Neural crest cell (in vitro differentiated cells): ENCODE measurements at places on chromosomes 13 and 19.

GRCh38 chr13:49530457-49530856 lies 34.7 kb downstream of the PHF11 start:
- no peak for DNase-seq

- no peak for DNase-seq
These were observed 8.8 kb upstream of the LRCH1 start for GRCh38 chr13:46544208-46544607.

DNA sequence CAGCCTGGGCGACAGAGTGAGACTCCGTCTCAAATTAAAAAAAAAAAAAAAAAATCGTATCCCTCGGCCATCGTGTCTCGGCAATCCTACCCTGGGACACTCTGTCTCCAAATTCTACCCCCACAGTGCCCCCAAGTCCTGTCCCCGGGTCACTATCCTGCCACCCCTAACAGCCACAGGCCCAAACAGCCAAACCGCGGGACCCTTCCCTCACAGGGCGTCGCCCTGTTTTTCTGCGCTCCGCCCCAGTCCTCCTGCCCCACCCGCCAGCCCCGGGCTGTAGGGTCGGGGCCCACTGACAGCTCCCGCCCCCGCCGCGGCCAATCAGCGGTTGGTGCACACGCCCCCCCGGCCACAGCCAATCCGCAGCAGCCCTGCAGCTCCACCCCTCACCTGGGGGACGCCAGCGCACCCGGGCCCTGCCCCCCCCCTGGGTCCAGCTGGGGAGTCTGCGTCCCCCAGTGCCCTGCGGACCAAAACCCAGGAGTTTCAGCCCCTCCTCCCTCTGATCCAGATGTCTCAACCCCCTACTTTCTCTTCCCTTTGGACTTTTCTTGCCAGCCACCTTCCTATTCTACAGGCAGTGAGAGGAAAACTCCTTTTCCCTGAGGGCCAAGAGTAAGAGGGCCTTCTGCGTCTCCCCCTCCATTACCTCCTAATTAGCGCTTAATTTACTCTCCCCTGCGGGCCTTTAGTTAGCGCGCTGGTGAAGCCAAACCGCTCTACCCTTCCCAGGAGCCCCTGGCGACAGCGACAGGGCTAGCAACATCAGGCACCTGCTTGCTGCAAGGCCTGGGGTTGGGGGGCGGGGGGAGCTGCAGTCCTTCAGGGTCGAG lies 1.5 kb upstream of the BCAT2 start:
- DNase-seq, result peak; percentile 54

DNA sequence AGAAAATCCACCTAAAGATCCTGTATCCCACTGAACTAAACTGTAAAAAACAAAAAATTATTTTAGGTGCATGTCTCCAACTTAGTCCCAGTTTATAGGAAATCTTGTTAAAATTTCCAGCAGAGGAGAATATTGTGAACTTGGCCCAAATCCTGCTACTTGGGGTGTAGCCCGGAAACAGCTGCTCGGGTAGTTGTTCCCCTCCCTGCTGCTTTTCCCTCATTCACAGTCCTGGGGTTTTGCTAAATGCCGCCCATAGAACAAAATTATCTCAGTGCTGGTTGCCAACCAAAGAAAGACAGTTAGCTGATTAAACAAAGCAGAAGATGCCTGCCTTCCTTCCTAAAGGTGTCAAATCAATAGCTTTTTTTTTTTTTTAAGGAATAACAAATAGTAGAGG lies 330.5 kb upstream of the KLF12 start:
- no peak for DNase-seq

- no peak for DNase-seq
These were observed 1.2 kb downstream of the GTPBP3 start for GRCh38 chr19:17338433-17339078.

- no peak for DNase-seq
These were observed 63.6 kb downstream of the ZNF429 start for GRCh38 chr19:21568816-21569493.

DNA sequence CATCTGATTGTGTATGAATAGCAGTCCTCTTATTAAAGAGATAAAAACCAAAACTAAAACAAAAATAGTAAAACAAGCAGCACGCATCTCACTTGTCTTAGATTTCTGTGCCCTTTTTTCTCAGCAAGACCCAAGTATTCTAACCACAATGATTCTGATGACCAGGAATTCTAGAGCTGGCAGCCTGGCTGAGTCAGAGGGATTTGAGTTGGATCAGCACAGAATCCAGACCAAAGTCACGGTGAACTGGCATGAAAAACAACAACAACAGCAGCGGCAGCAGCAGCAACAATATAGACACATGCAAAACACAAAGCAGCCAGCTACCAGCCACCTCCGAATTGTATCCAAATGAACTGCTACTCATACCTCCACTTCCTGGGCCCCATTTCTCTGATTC lies 360.5 kb downstream of the KCNRG start:
- no peak for DNase-seq

GRCh38 chr19:33552191-33552927 lies 30.8 kb upstream of the PEPD start:
- no peak for DNase-seq

- DNase-seq, result no peak
These were observed 29.9 kb downstream of the MICU2 start for GRCh38 chr13:21573920-21574712.

DNA sequence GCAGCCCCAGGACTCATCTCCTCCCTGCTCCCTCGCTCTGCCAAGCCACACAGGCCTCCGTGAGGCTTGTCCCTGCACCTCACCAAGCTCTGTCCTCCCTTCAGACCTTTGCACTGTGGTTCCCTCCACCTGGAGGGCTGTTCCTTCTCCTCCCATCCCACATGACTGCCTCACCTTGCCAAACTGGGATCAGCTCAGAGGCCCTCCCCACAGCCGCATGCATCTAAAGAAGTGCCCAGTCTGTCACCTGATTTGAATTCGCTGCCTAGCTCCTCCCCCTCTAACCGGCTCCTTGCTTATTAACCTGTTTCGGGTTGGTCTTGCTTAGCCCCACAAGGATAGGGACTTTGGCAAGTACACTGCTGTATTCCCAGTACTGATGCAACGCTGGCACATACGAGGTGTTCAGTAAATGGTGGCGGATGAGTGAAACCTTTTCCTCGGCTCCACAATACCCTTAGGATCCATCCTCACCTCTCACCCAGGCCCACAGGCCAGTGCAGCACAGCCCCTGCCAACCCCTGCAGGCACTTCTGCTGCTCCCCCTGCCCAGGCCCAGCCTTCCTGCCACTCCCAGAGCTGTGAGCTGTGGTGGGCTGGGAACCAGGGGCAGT lies 4.4 kb downstream of the AKT2 start:
- DNase-seq, result no peak

GRCh38 chr13:66430269-66430668 lies 799.9 kb downstream of the PCDH9 start:
- no peak for DNase-seq

DNA sequence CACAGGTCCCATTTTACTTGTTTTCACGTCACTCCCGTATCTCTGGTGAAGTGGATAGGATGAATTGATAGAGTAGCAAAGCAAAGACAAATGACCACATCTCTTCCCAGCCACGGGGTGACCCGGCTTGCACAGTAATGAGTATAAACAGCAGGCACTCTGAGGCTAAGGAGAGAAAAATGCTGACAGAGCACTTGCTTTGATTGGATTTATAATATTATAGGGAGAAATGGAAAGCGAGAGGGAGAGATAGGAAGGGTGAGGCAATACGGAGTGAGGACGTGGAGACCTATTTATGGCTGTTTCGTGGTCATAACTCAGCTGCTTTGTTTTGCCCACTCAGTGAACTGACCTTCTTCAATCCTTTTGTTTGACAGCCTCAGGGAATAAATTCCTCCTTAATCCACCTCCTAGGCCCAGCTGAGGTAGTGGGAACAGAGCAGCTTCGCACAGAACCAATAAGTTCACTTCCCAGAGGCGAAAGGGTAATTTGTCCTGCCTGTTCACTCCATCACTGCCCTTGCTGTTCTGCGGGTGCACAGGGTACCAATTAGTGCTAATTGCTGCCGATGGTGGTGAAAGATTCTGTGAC lies 68.6 kb downstream of the ERCC5 start:
- no peak for DNase-seq

GRCh38 chr13:97174638-97175037 lies 47.5 kb upstream of the MBNL2 start:
- DNase-seq, result no peak

DNA sequence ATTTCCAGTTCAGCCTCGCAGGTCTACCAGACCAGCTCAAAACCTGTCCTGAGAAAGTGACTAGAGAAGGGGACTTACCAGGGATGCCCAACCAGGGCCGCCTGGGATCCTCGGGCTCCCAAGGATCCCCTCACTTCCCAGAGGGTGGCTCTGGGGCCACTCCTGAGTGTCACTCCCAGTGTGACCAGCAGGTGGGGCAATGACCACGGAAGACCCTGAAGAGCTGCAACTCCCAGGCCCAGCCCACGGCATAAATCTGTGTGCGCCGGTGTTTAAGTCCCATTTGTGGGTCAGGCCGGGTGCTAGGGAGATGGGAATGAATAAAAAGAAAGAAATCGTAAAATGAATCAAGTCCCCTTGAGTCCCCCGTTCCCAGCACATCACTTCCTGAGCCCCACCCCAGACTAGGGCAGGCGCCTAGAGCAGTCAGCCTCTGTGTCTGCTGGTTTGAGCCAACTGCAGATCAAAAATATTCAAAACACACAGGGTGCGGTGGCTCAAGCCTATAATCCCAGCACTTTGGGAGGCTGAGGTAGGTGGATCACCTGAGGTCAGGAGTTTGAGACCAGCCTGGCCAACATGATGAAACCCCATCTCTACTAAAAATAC lies 10.7 kb downstream of the PTGIR start:
- DNase-seq, result peak; percentile 93

GRCh38 chr13:46860722-46861121 lies 36.1 kb downstream of the HTR2A start:
- DNase-seq, result no peak

DNA sequence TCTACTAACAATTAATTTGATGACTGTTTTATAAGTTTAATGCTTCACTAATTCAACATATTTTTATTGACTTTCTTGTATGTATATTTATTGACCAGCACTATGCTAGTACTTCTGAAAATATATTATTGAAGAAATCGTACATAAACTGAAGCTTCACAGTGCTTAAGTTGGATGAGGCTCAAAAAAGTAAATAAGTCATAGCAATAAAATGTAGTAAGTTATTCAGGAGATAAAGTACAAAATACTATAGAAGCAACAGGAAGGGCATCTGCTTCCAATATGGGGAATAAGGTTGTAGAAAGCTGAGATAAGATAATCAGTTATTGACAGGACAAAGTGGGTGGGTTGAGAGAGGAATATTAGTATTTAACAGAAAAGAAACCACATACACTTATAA lies 944.9 kb upstream of the MIR17HG start:
- DNase-seq, result no peak

DNA sequence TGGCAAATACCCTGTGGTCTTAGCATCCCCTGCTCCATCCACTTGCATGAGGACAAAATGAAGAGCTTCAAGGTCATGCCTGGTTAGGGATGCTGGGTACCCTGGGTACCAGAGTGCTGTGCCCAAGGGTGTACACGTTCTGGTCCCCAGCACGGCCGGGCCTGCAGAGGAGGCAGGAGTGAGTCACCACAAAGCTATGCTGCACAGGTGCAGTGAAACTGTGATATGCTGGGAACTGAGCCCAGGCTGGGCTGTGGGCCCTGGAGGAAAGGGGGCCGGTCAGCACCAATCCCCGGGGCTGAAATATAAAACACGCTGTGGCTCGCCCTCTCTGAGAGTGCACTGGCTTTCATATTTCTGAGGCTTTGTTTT lies 95.1 kb downstream of the TSHZ3 start:
- DNase-seq, result no peak

GRCh38 chr19:29741776-29742175 lies 26.7 kb upstream of the C19orf12 start:
- no peak for DNase-seq
